RPMI7951 (cell line): ENCODE measurements at places on chromosomes 12 and 14. TPM values are rescaled to one million over a fixed set of nuclear protein-coding genes. Genes with fewer than 3 reads are reported as not detected.

Gene NOXRED1
- not detected in 2 replicates for total RNA-seq

Gene ADSS1
- total RNA-seq: 1.6 and 3.2 TPM in 2 replicates

Gene STAC3
- total RNA-seq: 0.84 TPM in 1 of 2 replicates, not detected in the other

Gene TSPAN11
- 0.29 and 0.48 TPM in 2 replicates for total RNA-seq
